ENCODE measurements at places on chromosomes 11 and 22.

GRCh38 chr11:10236840-10237239 lies 57.2 kb downstream of the SBF2 start:
- DNase-seq: no peak

DNA sequence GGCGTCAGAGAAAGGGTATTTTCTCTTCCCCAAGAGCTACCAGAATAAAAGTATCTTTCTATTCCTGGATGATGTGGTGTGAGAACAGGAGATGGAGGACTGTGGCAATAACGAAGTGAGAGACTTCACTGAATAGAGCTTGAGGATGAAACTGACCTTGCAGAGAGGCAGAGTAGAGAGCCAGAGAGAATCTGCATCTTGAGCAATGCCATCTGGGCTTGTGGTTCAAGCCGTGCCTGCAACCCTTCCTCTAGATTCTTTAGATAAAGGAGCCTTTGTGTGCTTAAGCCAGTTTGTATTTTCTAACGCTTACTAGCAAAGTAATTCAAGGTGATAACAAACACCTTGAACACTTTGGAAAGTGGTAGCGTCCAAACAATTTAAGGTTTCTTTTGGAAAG lies 2.2 kb downstream of the ME3 start:
- no peak for DNase-seq

GRCh38 chr22:28239941-28240340 lies 320.9 kb upstream of the PITPNB start:
- DNase-seq: no peak

DNA sequence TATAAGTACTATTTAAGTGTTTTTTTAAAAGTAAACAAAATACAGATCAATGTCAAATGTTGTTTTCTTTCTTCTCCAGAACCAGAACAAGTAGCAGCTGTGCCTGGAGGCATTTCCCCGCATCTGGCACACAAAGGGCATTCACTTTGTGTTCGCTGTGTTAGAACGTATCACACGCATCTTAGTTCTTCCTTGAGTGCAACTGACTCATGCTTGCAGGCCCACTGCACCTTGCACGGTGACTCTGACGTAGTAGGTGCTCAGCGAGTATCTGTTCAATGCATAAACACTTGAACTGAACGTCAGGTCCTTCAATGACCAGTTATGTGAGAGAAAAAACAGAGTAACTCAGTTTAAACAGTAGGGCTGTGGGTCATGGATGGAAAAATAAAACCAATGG lies 3.5 kb downstream of the IFT27 start:
- no peak for DNase-seq

DNA sequence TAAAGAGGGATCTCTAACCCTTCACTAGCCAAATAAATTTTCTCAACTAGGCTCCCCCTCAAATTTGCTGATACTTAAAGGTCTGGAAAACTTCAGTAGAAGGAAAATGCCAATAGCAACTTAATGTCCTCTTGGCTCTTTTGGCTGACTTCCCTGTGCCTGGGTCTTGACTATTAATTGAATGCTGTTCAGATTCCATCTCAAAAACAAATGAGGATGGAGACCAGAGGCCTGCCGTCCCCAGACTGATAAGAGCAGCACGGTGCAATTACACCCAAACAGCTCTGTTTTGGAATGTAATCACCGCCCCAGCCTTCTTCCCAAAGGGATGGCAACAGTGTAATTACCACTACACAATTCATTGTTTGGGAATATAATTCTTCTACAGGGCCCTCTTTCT lies 89.3 kb upstream of the CHRM4 start:
- DNase-seq: no peak

DNA sequence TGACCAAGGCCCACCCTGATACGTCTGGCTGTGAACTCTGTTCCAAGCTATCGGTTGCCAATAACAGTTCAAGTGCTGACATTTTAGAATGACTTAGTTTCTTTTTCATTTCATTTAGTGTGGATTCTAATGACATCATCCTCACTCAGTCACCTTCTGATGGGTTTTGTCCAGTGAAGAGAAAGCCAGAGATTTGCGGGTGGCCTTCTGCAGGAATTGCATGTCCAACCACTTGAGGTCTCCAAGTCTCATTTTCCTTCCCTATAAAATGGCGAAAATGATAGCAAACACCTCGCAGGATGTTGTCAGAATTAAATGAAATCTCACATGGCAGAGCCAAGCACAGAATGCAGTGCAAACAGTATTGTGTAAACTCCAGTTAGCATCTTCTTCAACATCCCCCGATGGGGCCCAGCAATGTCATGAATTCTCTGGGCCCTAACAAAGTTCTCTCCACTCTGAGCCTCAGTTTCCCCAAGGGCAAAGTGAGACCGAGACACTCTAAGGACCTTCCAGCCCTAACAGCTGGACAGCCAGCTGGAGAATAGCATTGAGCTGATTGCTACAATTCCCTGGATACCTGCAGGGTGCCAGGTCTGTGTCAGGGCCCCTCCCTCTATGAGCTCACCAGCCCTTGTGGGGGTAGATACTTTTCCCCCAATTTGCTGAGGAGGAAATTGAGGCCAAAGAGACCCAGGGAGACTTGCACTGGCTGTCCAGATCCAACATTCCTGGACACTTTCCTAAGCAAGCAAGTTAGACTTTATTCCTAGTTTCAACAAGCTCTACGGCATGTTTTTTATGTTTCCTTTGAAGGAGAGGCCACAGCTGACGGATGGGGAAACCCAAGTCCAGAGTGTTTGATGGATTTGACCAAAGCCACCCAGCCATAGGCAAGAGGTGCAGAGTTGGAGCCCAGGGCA lies 286.7 kb downstream of the MN1 start:
- DNase-seq: peak; percentile 53

- peak; percentile 61 for DNase-seq
These were observed 17.2 kb upstream of the BSX start for GRCh38 chr11:122998727-122999366.

Data from astrocyte (in vitro differentiated cells and primary cell).